Inflammatory macrophage (primary cell): ENCODE measurements at places on chromosomes 3 and 15.
A peak's percentile ranks its signal among the peaks of the same experiment; 100 is the strongest.

DNA sequence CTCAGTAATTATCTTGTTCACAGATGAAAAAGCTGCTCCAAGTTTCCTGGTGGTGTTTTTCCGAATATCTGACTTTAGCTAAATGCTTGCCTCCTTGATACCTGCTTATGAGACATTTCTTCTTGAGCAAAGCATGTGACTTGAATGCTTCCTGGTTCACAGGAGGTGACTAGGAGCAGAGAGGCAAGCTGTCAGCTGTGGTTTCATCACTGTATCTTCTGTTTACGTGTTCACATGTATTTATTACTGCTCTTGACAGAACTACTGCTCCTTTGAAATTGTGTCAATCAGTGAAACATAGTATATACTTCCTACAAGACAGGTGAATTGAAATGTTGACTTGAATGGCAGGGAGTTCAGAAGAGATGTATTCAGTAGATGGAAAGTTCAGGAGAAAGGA lies 8.9 kb upstream of the SPPL2A start:
- DNase-seq, result peak; percentile 33

- DNase-seq, result no peak
Observed at GRCh38 chr15:88491158-88491557, 23.6 kb downstream of the MRPS11 start.

GRCh38 chr3:52349611-52350395 lies 33.7 kb downstream of the DNAH1 start:
- no peak for DNase-seq

DNA sequence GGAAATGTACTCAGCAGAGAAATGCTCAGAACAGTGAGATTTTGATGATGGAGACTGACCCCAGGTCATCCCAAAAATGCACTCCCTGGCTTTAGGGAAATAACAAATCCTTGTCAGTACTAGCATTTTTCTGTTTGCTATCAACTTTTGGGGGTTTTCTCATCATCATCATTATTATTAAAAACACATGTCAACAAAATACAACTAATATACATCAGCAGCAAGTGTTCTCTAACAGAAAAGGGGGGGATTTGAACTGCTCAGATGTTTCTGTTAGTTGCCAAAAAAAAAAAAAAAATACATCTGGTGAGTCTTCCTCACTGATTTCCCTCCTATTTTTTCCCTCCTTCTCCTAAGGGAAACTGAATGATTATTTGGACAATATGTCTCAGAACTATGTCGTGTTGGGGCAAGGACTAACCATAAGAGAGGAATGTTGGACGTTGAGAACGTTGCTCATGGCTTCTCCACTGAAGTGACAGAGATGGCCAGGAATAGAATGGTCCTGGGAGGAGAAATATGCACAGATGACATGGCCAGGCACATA lies 230.0 kb upstream of the MCTP2 start:
- no peak for DNase-seq

DNA sequence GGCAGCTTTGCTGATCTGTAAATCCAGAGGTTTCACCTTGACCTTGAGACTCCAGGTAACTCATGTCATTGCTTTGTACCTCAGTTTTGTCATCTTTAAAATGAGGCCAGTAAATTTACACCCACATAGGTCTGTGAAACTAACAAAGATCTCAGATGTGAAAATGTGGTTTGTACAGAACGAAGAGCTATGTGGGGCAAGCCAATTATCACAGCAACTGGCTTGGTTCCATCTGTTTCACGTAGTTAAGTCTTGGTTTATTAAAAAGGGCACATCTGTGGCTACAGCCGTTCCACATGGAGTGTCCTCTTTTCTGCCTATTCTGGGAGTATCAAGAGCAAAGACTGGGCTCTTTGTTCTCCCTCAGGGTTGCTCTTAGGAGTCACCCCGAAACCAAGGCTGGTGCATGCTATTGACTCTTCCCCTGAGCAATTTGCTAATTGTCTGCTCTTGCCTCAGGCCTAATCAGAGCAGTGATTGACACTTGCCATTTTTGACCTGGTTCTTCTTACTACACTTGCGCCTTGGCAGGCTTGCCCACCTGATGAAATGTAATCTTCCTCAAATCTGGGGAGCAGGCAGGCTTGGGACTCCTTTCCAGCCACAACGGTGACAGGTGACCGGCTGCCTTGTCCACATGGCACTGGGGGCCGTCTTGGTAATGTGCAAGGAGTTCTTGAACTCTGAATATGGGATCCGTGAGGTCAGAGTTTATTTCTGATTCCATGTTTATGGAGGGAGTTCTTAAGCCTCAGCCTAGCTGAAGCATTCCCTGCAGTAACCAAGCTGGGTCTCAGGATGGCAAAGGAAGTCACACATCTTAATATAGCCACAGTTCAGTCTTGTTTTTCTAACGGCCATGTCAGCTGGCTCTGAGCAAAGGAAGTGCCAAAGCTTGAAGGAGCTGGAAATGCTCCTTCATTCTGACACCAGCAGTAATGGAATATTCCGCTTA lies 40.1 kb downstream of the EAF1 start:
- no peak for DNase-seq

DNA sequence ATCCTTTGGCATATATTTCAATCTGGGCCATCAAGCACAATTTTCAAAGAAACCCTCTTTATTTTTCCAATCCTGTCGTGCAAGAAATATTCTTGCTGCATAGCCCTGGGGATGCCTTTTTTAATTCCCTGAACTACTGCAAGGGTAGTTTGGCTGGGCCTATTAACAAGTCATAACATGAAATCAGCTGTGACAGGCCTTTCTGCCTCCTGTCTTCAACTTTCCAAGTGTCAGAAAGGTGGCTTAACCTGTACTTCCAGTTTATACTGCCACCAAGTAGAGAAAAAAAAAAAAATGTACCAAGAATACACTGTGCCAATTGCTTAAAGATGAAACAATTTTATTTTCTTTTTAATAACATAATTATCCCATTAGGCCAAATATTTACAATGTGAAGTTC lies 32.4 kb upstream of the SPPL2A start:
- DNase-seq, result no peak

GRCh38 chr15:67305506-67305905 lies 50.9 kb downstream of the IQCH start:
- DNase-seq, result no peak

DNA sequence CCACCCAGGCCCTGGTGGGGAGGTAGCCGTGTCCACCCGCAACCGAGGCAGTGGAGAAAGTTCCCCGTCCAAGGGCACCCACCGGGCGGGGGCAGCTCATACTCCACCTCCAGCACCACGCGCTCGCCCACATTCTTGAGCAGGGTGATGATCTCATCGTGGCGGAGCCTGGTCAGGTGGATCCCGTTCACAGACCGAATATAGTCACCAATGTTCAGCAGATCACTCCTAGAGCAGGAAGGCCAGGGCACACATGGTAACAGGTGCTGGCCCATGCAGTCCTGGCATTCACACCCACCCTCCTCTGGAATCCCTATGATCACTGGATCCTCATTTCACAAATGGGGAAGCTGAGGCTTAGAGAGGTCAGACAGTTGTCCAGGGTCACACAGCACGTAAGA lies 15.8 kb downstream of the GRIP2 start:
- DNase-seq, result no peak

- DNase-seq, result no peak
Observed at GRCh38 chr3:127486321-127486944, 104.1 kb downstream of the TPRA1 start.

DNA sequence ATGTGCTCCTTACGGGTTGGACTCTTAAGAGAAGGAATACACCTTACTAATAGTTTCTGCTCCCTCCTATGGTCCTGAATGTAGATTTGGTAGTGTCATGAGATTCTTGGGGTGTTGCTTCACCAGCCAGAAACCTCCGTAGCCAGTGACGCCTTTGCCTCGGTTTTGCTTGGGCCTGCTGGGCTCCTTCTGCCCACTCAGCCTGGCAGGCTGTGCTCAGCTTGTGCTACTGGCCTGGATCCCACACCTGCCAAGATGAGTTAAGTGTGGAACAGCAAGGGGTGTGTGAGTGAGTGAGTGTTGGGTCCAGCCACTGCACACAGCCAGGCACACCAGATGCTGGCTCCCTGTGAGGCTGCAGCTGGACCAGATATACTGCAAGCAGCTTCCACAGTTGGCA lies 560.1 kb downstream of the NLGN1 start:
- no peak for DNase-seq

- DNase-seq, result no peak
Observed at GRCh38 chr15:45401665-45402161, 23.4 kb upstream of the GATM start.

GRCh38 chr3:116927918-116928317 lies 218.3 kb downstream of the TUSC7 start:
- no peak for DNase-seq

DNA sequence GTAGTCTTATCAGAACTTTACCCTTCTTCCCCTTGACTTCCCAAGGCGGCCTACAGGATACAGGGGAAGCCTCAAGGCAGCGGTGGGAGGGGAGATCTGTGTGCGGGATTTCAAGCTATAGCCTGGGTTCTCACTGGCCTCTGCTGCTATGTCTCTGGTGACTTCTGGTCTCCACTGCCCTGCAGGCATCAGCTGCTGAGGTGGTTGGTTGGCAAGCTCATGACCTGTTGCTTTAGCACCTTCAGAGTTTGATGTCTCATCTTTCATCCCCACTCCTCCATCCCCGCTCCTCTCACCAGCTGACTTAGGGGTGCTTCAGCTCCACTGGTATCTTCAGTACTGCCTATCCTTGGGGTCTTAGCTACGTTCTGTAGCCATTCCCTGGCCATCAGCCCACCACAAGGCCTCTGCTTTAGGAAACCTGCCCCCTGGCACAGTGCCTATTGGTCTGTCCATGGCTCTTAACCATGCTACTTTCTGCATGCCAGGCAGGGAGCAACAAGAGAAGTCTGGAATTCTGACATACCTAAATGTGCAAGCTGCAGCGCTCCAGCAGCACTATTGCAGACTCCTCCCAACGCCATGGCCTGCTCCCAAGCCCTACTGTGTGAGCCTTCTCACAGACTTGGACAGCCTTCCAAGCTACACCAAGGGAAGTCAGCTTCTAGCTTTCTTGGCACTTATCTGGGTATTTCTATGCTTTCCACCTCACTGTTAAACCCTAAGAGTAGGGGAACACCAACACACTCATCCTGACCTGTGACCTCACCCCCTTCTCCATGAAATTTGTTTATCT lies 1.8 kb upstream of the YEATS2 start:
- no peak for DNase-seq

- DNase-seq, result peak; percentile 61
Observed at GRCh38 chr15:58724466-58724865, 25.0 kb downstream of the ADAM10 start.

DNA sequence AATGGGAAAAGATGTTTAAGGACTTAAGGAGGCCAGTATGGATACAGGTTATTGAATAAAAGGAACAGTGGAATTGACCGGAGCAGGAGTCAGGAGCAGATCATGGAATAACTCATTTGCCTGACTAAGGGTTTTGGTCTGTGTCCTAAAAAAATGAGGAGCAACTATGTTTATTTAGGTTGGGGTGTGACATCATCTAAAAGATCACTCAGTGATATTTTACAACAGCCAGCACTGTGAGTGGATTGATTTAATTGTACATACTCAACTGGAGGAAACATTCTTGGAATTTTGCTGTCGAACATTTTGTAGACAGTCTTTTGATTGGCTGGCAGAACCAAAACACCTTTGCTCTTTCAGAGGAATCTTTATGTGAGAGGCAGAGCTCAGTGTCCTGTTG lies 348.6 kb upstream of the CDIN1 start:
- DNase-seq, result no peak

- peak; percentile 77 for DNase-seq
Observed at GRCh38 chr3:143644370-143645089, 203.7 kb downstream of the SLC9A9 start.

DNA sequence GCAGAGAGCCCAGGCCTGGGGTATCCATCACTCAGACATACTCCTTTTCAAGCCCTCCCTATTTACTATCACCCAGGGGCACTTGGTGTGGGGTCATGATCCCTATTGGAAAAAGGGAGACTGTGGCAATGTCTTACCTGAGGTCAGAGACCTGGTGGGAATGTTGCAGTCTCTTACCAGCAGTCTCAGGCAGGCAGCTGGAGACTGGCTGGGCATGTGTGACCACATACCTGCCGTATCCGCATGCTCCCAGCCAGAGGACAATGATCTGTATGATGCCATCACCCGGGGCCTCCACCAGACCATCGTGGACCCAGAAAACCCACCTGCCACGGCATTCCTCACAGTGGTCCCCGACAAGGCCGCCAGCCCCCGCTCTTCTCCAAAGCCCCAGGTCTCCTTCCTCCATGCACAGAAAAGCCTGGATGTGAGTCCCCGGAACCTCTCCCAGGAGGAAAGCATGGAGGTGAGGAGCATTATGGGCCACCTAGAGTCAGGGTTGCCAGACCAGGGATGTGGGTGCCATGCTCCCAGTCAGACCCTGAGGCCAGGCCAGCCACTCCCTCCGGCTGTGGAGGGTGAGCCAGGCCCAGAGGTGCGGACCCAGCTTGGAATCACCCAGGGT lies 5.9 kb downstream of the SH2D7 start:
- no peak for DNase-seq

DNA sequence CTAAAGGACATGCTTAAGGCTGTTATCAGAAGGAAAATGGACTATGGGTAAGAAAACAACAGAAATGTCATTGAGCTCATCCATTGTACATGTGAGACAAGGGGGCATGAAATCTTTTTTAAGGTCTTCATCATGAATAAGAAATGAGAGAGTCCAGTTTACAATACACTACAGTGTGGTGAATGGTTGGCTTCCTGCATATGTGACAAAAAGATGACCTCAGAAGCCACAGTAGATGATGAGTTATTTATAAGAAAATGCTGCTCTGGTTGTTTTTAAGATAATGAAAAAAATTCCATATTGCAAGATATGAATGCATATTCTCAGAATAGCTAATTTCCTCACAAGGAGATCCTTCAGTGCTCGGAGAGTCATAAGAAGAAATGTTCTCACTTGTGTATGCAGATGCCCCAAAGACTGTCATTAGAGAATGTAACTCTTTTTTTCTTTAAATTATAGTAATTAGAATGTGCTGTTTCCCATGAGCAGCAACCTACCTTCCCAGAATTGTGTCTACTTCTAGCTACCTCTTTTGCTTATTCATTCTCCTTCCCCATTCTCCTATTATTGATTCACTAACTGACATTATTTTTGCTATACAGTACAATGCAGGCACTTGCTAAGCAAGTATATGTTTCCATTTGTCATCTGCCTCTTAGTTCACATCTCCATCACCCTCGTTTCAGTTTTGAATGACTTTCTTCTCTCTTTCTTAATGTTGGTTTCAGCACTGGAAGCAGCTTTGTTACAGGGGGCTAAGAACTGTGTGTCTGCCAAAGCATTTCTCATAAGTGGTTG lies 152.0 kb upstream of the PEX5L start:
- DNase-seq, result no peak

DNA sequence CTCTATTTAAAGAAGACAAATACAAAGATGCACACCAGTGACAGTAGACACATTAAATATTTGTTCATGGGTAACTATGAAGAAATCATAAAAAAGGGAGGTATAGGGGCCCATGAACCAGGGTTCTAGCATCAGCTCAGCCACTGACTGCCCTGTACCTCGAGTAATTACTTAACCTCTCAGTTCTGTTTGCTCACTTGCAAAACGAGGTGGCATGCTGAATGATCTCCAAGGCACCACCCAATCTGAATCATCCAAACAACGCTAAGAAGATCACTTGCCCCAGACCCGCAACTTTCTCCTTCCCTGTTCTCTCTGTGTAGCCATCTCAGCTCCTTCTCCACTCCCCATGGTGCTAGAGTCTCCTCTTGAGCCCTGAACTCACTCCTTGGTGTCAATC lies 374.7 kb downstream of the VPS13C start:
- no peak for DNase-seq

GRCh38 chr3:66404197-66404596 lies 96.6 kb downstream of the LRIG1 start:
- DNase-seq, result no peak

GRCh38 chr15:72783004-72783639 lies 436 bp downstream of the ADPGK start:
- peak; percentile 98 for DNase-seq

- DNase-seq, result no peak
Observed at GRCh38 chr3:141259821-141260629, 28.4 kb downstream of the PXYLP1 start.
